ENCODE measurements at places on chromosomes 1 and 21. TPM values are rescaled to one million over a fixed set of nuclear protein-coding genes. Genes with fewer than 3 reads are reported as not detected.
A peak's percentile ranks its signal among the peaks of the same experiment; 100 is the strongest.

GRCh38 chr1:146029117-146029516 is 7.6 kb upstream of the HJV start:
- H3K4me3 ChIP-seq = no peak overlapping the region
- no peaks in the 10 kb centered on the region for H3K36me3 ChIP-seq
- H3K27me3 ChIP-seq = peaks cover 29% of the 10 kb centered on the region
- no peak for DNase-seq

Gene OR2C3
- not detected for total RNA-seq

GRCh38 chr1:23814016-23814415 is 11.2 kb downstream of the HMGCL start:
- H3K4me1 ChIP-seq = peaks cover 19% of the 10 kb centered on the region
- no peaks in the 10 kb centered on the region for H3K27me3 ChIP-seq
- no peak overlapping the region for H3K4me3 ChIP-seq
- peaks cover 2% of the 10 kb centered on the region for H3K36me3 ChIP-seq
- no peak for DNase-seq
- H3K27ac ChIP-seq = no peak overlapping the region

DNA sequence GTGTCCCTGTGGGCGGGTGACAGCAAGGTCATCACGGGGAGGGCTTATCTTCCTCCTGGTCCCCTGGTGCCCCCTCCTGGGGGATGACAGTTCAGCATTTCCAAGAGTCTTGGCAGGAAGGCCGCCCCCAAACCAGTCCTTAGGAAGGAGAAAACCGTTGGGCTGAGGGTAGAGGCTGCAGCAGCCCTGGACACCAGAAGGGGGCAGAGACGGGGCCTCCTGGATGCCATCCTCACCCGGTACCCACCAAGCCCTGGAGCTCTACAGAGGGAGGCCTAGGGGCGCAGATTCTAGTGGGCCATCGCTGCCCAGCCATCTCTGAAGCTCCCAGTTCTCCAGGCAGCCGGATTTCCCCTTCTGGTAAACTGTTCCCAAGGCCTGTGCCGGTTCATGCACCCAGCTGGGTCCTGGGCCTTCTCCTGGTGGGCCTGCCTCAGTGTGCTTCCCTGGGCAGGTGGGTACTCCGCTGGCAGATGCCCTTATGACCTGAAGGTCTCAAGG is 14.8 kb upstream of the ZNF669 start:
- H3K4me1 ChIP-seq = no peaks in the 10 kb centered on the region
- H3K27me3 ChIP-seq = no peaks in the 10 kb centered on the region
- peak; percentile 52 for DNase-seq
- H3K27ac ChIP-seq = no peak overlapping the region
- H3K4me3 ChIP-seq = no peak overlapping the region

- no peaks in the 10 kb centered on the region for H3K36me3 ChIP-seq
- H3K27ac ChIP-seq = no peak overlapping the region
- no peak for DNase-seq
- no peak overlapping the region for H3K4me3 ChIP-seq
- H3K27me3 ChIP-seq = peaks cover 2% of the 10 kb centered on the region
Measured at GRCh38 chr1:7630378-7630777, 140.7 kb upstream of the VAMP3 start.

Gene FMOD
- not detected for total RNA-seq

DNA sequence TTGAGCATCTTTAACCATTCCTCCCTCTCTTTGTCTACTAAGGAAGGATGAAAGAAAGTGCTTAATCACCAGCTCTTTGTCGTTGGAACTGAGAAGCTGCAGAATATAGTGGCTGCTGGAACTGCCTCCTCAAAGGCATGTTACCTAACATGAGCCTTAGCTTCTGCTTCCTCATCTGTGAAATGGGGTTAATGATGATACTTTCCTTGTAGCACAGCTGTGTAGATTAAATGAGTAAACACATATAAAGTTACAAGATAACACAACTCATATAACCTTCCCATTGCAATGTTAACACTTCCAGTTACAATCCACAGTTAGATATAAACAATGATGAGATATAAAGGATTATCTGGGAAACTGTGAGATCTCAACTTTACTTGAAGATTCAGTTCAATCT is 48.4 kb upstream of the ZNF326 start:
- no peak overlapping the region for H3K27ac ChIP-seq
- H3K36me3 ChIP-seq = no peaks in the 10 kb centered on the region
- H3K4me1 ChIP-seq = peaks cover 9% of the 10 kb centered on the region

- H3K4me3 ChIP-seq = no peak overlapping the region
- no peaks in the 10 kb centered on the region for H3K27me3 ChIP-seq
- no peak overlapping the region for H3K27ac ChIP-seq
- DNase-seq = no peak
Measured at GRCh38 chr1:234408757-234409156, 35.5 kb downstream of the COA6 start.

DNA sequence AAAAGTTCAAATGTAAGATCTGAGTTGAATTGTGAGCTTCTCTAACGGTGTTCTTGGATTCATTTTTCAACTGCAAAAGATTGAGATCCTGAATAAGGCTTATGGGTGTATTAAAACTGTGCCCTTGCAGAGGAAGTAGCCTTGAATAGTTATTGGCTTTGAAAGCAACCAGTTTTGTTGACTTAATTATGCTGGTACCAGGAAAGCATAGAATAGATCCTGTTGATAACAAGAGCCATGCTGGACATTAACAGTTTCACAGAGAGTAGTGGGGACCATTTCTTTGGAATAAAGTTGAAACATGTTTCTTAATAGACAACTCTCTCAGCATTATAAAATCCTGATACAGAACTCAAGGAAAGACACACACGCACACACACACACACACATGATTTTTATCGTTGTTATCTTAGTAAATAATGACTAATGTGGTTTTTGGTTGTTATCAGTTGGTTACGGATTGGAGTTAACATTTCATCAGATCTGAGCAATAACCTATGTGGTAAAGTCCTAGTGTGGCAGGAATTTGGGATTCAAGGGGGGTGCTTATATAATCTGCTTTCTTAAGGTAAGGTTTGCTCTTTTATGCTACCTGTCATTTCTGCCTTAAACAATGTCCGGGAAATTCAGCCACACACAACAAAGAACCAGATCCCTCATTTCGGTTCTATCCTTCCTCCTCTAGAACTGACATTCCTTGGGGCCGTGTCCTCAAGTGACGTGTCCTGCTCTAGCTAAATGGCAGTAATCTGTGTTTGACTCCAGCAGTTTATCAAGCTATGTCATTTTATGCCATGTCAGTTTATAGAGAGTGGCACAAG is 330.9 kb downstream of the CHRM3 start:
- H3K27me3 ChIP-seq = no peaks in the 10 kb centered on the region
- peaks cover 22% of the 10 kb centered on the region for H3K36me3 ChIP-seq
- H3K4me1 ChIP-seq = peaks cover 20% of the 10 kb centered on the region
- peak overlapping the region; percentile 99 for H3K27ac ChIP-seq
- H3K4me3 ChIP-seq = peak overlapping the region; percentile 85

DNA sequence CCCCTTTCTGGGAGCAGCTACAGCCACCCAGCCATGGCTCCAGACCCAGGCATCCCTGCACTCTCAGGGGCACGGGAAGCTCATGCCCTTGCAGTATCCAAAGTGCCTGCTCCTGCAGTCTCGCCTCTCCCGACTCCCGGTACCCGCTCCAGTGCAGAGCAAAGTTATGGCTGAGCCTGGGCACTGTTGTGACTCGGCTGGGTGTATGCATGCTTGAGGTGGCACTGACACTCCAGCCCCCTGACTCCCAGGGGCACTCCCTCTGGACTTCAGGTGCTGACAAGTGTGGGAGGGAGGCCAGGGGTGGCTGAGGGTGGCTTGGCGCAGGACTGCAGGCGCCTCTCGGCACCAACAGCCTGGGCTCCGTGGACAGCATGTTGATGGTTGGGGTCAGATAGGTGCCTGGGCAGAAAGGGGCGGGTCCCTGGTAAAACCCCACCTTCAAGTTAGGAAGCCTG is 580.1 kb upstream of the ADGRL2 start:
- no peak for DNase-seq
- H3K4me3 ChIP-seq = no peak overlapping the region
- H3K4me1 ChIP-seq = no peaks in the 10 kb centered on the region
- no peaks in the 10 kb centered on the region for H3K27me3 ChIP-seq

- H3K4me1 ChIP-seq = peaks cover 18% of the 10 kb centered on the region
- H3K27me3 ChIP-seq = peaks cover 12% of the 10 kb centered on the region
- DNase-seq = no peak
Measured at GRCh38 chr1:115074839-115075534, 14.3 kb downstream of the TSPAN2 start.

GRCh38 chr1:116686723-116687352 is 19.3 kb upstream of the IGSF3 start:
- no peak for DNase-seq
- no peaks in the 10 kb centered on the region for H3K36me3 ChIP-seq
- no peak overlapping the region for H3K27ac ChIP-seq
- no peaks in the 10 kb centered on the region for H3K4me1 ChIP-seq

Gene TESK2
- 3.0 TPM for total RNA-seq

DNA sequence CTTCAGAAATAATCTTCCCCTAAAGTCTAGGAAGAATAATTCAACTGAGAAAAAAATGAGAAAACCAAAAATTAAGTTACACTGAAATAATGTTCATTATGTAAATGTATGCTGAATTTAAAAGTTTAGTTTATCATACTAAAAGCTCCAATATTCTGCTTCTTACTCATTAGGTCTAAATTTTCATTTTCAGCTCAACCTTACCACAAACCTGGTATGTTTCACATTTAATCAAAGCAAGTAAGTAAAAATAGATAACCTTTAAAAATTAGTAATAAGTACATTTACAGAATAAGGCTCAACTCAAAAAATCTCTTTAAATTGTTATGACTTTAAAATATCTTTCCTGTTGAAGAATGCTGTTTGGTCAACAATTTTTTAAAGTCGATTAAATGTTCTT is 15.0 kb downstream of the BTG3 start:
- no peaks in the 10 kb centered on the region for H3K27me3 ChIP-seq
- H3K4me1 ChIP-seq = peaks cover 25% of the 10 kb centered on the region
- H3K27ac ChIP-seq = no peak overlapping the region
- peaks cover 51% of the 10 kb centered on the region for H3K36me3 ChIP-seq

DNA sequence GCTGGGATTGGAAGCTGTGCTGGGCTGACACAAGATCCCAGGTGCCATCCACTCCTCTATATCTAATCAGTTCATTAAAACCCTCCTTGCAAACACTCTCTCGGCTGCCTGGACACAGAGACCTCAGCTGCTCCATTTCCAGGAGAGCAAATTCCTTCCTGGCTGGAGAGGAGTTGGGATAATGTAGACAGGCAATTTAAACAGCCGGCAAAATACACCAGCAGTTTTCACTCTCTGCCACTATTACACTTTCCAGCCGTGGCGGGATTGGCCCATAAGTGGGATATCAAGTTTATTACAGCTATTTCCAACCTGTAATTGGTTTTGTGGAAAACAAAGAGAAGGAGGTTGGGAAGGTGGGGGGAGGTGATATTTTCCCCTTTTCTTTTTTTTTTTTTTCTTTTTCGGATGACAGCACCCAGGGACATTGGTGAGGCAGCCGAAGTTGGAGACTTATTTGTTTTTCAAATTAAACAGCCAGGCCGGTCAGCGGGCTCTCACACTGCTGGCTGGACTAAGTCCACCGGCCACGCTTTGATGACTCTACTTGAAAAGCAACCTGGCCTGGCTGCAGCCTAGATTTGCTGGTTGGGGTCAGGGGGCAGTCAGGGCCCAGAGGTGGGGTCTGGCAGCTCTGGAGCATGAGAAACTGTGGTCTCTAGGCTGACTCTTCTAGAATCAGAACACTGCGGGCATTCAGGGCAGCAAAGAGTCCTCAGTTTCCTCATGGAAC is 177.4 kb downstream of the IGSF21 start:
- no peaks in the 10 kb centered on the region for H3K4me1 ChIP-seq
- no peak for DNase-seq

Gene ATP5IF1
- total RNA-seq = 175 TPM

DNA sequence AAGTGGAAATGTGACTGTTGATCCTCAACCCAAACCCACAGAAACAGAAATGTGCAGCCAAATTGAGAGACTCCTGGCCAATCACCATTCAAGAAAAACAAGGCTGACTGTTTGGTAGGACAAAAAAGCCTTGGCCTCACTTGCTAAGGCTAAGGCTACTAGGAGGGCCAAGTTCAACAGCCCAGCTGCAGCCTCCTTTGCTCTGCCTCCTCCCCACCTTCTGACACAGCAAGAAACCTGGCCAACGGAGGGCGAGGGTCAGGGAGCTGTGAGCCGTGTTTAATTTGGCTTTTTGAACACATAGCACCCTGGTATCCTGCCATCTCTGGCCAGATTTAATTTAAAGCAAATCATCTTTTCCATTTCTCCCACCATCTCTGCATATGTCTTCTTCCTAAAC is 165.8 kb upstream of the RAB4A start:
- H3K27ac ChIP-seq = no peak overlapping the region
- H3K4me3 ChIP-seq = no peak overlapping the region
- peaks cover 17% of the 10 kb centered on the region for H3K27me3 ChIP-seq
- H3K36me3 ChIP-seq = no peaks in the 10 kb centered on the region

DNA sequence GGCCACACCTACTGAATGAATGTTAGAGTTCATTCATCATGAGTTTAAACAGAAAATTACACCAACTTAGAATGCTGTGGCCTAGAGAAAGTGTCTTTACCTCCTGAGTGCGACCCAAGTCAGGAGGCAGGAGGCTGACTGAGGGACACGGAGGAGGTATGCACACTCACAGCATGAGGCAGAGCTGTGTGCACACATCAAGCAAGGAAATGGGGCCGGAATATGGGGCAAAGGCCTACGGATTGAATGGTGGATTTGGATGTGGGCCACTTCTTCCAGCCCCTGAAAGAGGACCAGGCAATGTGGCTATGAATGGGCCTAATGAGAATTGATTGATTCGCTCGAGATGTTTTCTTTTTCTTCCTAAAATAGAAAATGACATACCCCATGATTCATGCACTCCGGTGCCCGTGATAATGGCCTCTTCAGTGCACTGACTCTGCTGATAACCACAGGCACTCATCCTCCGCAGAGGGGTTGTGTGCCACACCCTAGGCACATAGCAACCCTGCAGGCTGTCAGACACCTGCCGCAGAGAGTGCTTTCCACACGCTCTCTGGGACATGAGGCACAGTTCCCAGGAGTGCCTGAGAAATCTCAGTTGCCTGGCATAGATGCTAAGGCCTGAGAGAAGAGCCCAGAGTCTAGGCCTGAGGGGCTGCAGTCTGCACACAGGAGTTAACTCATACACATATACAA is 155.5 kb downstream of the GLUL start:
- H3K4me1 ChIP-seq = peaks cover 5% of the 10 kb centered on the region
- no peak overlapping the region for H3K27ac ChIP-seq
- no peaks in the 10 kb centered on the region for H3K36me3 ChIP-seq
- no peak for DNase-seq
- peaks cover 7% of the 10 kb centered on the region for H3K27me3 ChIP-seq

- no peaks in the 10 kb centered on the region for H3K4me1 ChIP-seq
- no peak overlapping the region for H3K4me3 ChIP-seq
- H3K36me3 ChIP-seq = no peaks in the 10 kb centered on the region
- no peak for DNase-seq
Measured at GRCh38 chr1:3735688-3736087, 16.6 kb upstream of the CCDC27 start.

- peaks cover 21% of the 10 kb centered on the region for H3K36me3 ChIP-seq
- peak overlapping the region; percentile 30 for H3K4me3 ChIP-seq
- H3K4me1 ChIP-seq = peaks cover 70% of the 10 kb centered on the region
- peak overlapping the region; percentile 68 for H3K27ac ChIP-seq
- no peaks in the 10 kb centered on the region for H3K27me3 ChIP-seq
Measured at GRCh38 chr1:24505816-24506215, 3.2 kb downstream of the RCAN3 start.

All from activated CD8-positive, alpha-beta memory T cell treated with anti-CD3 and anti-CD28 coated beads, Interleukin-2, amount 10 ng/mL, durations not matched to agents 7 days and 5 days (primary cell).